ENCODE measurements at places on chromosomes 6 and 20.

- DNase-seq, result no peak
Observed at GRCh38 chr6:40406175-40406574, 181.0 kb downstream of the LRFN2 start.

DNA sequence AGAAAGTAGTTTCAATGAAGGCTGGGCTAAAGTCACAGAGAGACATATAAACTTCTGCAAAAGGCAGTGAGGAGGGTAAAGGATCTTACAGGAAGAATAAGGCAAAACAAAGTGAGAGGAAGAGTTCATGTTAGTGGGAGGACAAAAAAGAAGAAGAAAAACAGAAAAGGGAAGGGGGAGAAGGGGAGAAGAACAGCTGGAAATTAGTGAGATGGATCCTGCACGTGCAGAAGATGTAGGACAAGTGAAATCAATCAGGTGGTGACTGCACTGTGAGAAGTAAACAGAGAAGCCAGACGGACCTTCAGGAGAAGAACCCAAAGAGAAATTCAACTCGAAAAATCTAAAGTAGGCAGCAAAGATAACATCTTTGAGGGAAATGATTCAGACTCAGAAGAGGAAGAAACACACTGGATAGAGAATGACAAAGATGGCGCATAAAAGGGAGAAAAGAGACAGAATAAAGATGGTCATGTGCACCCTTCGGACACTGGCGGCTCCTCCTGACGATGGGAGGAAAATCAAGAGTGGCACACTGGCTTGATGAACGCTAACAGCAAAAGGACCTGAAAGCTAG is 105.9 kb downstream of the MYB start:
- no peak for DNase-seq

GRCh38 chr20:64005394-64005793 is 24.5 kb downstream of the PRPF6 start:
- no peak for DNase-seq

- peak; percentile 27 for DNase-seq
Observed at GRCh38 chr20:41200446-41201202, 63.3 kb downstream of the PLCG1 start.

DNA sequence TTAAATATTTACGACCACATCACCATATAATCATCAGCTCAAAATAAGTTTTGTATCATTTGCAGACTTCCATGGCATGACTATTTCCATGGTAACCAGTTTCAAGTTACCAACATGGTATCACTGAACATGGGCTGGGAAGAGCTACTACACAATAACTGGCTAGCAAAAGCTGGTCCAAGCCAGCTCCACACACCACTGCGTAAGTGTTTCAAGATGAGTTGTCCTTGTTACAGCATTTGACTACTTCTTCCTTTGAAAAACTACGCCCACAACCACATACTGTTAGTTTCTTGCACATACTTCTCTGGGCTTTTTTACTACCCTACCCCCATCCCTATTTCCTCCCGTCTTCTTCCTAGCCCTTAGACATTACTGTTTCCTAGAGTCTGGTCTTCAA is 8.5 kb downstream of the CD164 start:
- peak; percentile 22 for DNase-seq

DNA sequence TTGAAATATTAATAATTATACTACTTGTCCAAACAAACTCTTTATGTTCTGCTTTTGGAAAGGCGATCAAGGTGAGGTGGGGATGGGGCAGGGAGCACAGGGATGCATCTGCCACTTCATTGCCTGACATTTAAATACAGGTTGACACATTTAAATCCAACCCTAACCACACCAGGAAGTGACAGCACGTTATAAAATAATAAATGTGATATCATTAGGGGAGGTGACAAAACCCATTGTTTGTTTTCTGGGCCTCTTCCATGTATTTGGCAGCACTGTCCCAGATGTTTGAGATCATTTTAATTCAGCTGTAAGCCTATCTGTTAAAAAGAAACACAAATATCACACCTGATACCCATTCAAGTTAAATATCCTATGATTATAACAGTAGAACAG is 342.4 kb upstream of the ARID1B start:
- no peak for DNase-seq

- no peak for DNase-seq
Observed at GRCh38 chr6:133040094-133040802, 200.9 kb upstream of the EYA4 start.

GRCh38 chr20:40416274-40416673 is 272.8 kb downstream of the MAFB start:
- no peak for DNase-seq

DNA sequence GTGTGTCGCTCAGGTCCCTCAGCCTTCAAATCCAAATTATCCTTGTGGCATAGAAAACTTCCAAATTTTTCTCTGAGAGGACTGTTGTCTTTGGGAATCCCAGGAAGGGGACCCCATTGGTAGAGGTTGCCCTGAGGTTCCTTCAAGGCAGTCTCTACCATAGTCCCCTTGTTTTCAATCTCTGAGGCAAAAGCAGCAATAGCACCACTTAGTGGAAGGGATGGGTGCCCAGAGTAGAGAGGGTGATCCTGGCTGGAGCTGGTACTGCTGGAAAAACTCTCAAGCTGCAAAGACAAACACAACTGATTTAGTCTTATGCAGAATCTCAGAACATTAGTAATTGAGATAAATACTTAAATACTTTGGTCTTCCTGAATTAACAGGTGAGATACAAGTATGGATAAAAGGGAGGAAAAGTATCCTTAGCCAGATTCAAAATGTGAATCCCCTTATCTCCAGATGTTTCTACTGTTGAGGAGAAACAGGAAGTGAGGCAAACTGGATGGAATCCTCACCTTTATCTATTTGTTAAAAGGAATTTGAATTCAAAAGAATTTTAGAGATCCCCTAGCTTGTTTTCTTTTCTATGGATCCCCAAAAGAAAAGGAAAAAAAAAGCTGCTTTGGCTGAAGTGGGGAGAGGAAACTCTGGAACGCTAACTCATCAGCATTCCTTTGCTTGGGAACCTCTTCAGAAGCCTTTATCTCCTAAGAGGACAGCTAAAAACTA is 13.4 kb downstream of the ZNF318 start:
- no peak for DNase-seq

GRCh38 chr20:3405139-3405538 is 2.3 kb downstream of the DNAAF9 start:
- no peak for DNase-seq

- DNase-seq, result peak; percentile 7
Observed at GRCh38 chr6:98039904-98040607, 757.0 kb upstream of the MMS22L start.

DNA sequence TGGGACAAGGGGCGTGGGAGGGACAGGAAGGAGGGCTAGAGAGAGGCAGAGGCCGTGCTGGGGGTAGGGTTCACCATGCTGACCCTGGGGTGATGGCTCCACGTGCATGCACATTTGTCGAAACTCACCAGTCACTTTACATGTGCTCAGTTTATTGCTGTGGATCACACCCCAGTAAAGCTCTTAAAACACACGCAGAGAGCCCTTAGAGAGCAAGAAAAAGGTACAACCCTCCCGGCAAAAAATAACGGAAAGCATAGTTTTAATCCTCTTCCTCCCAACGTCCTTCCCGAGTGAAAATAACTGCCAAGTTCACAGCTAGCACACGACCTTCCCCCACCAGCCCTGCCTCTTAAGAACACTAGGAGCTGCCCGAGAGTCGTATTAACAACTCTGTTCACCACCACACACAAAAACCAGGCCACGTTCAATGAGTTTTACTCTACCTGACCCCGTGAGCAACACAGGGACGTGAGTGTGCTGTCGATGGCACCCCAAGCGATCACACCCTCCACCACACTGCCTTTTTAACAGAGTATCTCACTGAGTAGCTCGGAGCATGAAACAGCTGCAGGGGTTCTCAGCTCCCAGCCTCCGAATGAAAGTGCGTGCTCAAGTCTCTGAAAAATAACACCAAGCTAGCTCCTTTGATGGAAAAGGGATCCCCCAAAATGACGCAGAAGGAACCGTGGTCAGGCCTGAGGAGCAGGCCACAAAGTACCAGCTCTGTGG is 39.7 kb downstream of the TAF4 start:
- DNase-seq, result peak; percentile 90

- no peak for DNase-seq
Observed at GRCh38 chr6:35775031-35775430, 1.4 kb upstream of the CLPSL2 start.

DNA sequence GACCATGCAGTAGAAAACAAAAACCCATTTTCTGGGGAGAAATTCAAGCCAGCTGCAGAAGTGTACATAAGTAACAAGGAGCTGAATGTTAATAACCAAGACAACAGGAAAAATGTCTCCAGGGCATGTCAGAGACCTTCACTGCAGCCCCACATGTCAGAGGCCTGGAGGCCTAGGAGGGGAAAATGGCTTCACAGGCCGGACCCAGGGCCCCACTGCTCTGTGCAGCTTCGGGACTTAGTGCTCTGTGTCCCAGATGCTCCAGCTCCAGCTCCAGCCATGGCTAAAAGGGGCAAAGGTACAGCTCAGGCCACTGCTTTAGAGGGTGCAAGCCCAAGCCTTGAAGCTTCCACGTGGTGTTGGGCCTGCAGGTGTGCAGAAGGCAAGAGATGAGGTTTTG is 43.6 kb downstream of the HACE1 start:
- DNase-seq, result no peak

DNA sequence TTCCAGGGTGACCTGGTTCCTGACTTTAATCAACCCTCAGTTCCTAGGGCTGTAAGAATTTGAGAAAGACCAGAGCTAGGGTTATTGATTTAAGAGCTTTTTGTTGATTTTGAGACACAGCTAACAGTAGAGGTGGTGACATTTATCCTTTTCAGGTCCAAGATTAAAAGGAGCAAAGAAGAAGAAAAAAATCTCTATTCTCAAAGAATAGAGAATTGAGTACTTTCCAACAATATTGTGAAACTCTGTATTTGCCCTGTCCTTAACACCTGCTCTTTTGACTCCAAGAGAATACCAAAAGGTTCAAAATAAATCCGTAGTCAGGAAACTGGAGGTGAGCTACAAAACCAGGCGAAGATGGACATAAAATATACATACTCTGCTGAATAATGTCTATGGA is 7.3 kb downstream of the PAQR8 start:
- DNase-seq, result no peak

- DNase-seq, result peak; percentile 90
Observed at GRCh38 chr20:48523191-48523995, 304.4 kb downstream of the PREX1 start.

- DNase-seq, result peak; percentile 66
Observed at GRCh38 chr6:143400258-143401067, 50.0 kb downstream of the ADAT2 start.

DNA sequence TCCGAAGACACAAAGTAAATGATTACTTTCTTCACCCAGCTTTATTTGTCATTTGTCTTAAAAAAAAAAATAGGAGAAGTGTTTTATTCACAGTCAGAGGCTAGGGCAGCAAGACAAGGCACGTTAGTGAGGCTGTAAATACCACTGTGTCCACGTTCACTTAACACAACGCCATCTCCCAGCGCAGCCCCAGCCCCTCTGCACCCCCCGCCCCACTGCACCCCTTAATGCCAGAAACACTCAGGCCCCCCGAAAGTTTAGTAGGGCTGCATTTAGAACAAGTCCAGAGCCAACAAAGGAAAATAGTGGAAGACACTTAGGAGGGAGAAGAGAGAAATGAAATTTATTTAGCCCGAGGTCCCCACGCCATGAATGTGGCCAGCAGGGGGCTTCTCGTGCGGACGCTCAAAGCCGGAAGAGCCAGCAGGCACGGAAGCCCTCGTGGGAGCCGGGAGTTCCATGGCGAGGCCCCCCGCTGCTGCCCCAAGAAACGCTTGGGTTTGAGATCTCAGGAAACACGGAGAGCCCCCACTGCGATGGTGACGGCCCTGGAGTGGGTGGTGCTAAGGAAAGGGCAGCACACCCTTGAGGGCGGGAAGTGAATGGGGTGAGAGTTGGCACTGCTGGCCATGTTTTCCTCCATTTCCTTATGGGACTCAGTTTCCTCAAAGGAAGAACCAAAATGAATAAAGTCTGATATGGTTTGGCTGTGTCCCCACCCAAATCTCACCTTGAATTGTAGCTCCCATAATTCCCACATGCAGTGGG is 50.2 kb downstream of the IYD start:
- DNase-seq, result peak; percentile 85

GRCh38 chr6:91786474-91787184 is 1199.8 kb upstream of the MAP3K7 start:
- peak; percentile 21 for DNase-seq

- no peak for DNase-seq
Observed at GRCh38 chr6:161107779-161108730, 116.5 kb downstream of the MAP3K4 start.

- no peak for DNase-seq
Observed at GRCh38 chr6:56687551-56687950, 44.9 kb upstream of the DST start.

GRCh38 chr6:6885521-6886170 is 222.1 kb upstream of the RREB1 start:
- peak; percentile 68 for DNase-seq

DNA sequence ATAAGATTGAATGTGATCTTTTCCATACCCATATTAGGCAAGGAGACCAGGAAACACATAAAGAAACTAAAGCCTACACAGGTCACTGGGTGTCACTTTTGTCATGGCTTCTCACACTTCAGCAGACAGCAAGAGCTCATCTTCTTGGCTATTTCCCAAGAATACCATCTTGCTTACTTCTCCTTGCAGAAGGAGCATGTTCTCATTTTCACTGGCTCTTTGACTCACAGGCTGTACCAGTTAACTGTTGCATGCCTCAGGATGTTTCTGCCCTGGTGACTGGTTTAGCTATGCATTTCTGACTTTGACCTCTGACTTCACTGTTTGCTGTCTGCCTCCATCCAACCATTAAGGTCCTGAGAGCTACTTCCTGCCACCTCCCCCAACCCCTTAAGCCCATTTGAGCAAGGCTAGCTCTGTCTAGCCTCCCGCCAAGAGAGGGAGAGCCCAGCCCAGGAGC is 40.3 kb upstream of the OGFRL1 start:
- DNase-seq, result peak; percentile 80

GRCh38 chr6:109609737-109610136 is 81.3 kb downstream of the AK9 start:
- DNase-seq, result no peak

DNA sequence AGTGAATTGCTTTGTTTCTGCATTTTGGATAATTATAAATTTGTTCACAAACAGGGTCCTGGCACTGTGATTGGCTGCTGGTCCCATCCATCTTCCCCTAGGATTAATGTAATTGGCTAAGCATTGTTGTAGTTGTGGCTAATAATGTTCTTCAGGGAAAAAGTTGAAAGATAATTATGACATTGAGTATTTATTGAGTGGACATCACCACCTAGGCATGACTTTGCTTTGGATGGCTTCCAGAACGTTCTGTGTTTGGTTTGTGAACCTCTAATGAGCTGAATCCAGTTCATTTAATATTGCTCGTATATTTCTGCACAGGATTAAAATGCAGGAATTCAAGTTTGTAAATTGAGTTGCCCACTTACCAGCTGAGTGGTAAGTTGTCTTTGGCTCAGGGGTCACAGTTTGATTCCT is 55.1 kb downstream of the ARID1B start:
- peak; percentile 67 for DNase-seq

All from muscle of leg (tissue), 16 donors.